Epithelial cell of alveolus of lung (primary cell): ENCODE measurements at places on chromosomes 7 and 10. TPM values are rescaled to one million over a fixed set of nuclear protein-coding genes. Genes with fewer than 3 reads are reported as not detected.

PIK3CG gene
- 0.13 TPM in 1 of 2 replicates, not detected in the other for total RNA-seq

GLI3 gene
- total RNA-seq = 6.1 and 34.0 TPM in 2 replicates

GRID1 gene
- total RNA-seq = under 0.01 and 0.16 TPM in 2 replicates

SLC35G1 gene
- 3.7 and 3.8 TPM in 2 replicates for total RNA-seq

NEUROD6 gene
- total RNA-seq = not detected in 2 replicates

PTPRZ1 gene
- total RNA-seq = not detected in 2 replicates

SPAM1 gene
- not detected in 2 replicates for total RNA-seq

ARHGEF5 gene
- total RNA-seq = 1.7 and 3.4 TPM in 2 replicates

ZNF425 gene
- total RNA-seq = 1.6 and 6.6 TPM in 2 replicates

PARG gene
- 14.5 and 20.1 TPM in 2 replicates for total RNA-seq

AMPH gene
- total RNA-seq = 2.8 and 6.0 TPM in 2 replicates

NUTM2E gene
- 0.13 TPM in 1 of 2 replicates, not detected in the other for total RNA-seq

SLC16A9 gene
- 0.91 and 1.7 TPM in 2 replicates for total RNA-seq

EBLN1 gene
- total RNA-seq = not detected in 2 replicates

PDE1C gene
- total RNA-seq = 0.24 and 0.26 TPM in 2 replicates

SUV39H2 gene
- total RNA-seq = 6.0 and 13.4 TPM in 2 replicates

EPO gene
- total RNA-seq = 0.48 TPM in 1 of 2 replicates, not detected in the other

TRA2A gene
- 14.2 and 88.5 TPM in 2 replicates for total RNA-seq

HYAL4 gene
- total RNA-seq = not detected in 2 replicates

THSD7A gene
- 0.26 and 0.48 TPM in 2 replicates for total RNA-seq

PODXL gene
- 1.1 and 9.3 TPM in 2 replicates for total RNA-seq

TCF7L2 gene
- 3.5 and 25.2 TPM in 2 replicates for total RNA-seq
